Activated T-helper 1 cell treated with anti-CD3 and anti-CD28 coated beads, Interleukin-12 subunit alpha, Interleukin-12 subunit beta, Interleukin-2, Interleukin-4 antibody, amounts not matched to agents 30 ng/mL and 10 ng/mL and 1 ng/mL, durations not matched to agents 14 hours and 24 hours and 36 hours (primary cell): ENCODE measurements at places on chromosomes 12 and 14. TPM values are rescaled to one million over a fixed set of nuclear protein-coding genes. Genes with fewer than 3 reads are reported as not detected.

DNA sequence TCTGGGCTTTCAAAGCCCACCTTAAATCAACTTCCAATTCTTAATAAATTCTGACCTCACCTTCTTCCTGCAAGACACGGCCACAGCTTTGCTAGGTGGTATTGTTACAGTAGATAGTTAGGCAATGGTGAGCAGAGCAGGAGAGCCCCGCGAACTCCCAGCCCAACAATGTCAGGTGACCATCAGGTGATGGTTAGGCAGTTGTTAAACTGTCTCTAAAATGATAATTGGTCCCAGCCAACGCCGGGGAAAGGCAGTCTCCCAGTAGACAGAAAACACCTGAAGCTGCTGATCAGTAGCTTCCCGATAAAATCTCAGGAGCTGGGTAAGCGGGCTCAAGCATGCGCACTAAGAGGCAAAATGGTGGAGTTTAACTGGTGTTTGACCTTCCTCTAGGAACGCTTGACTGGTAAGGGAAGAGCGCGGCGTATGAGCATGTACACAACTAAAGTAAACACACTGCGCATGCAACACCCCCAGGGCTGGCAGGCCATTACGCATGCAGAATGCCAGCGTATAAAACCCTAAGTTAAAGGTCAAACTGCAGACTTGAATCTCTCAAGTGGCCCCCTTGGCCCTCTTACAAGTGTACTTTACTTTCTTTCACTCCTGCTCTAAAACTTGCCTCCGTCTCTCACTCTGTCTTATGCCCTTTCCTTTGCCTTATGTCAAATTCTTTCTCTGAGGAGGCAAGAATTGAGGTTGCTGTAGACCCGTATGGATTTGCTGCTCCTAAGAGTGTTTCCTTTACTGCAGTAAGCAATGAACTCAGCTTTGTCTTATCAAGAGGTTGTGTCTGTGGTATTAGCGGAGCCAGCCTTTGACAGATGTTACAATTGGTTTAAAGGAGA lies 113.5 kb downstream of the C12orf75 start:
- no peak for DNase-seq

- no peak for DNase-seq
These were observed 88.5 kb upstream of the RIN3 start for GRCh38 chr14:92425101-92425500.

DNA sequence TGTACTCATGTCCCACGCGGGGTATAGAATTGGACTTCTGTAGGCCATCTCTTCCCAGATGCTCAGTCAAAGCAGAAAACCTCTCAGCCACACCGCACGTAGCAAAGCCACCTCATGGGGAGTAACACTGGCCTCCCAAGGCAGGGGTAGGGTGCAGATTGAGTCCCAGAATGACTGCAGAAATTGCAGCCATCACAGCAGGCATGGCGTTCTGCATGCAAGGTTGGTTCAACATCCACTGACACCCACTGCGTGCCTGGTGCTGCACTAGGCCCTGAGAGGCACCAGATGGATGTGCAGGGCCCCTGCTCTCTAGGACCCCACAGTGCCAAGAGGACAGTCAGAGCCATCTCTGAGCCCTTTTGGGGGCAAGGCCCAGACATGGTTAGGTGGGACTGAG lies 39.9 kb downstream of the RAB35 start:
- no peak for DNase-seq

DNA sequence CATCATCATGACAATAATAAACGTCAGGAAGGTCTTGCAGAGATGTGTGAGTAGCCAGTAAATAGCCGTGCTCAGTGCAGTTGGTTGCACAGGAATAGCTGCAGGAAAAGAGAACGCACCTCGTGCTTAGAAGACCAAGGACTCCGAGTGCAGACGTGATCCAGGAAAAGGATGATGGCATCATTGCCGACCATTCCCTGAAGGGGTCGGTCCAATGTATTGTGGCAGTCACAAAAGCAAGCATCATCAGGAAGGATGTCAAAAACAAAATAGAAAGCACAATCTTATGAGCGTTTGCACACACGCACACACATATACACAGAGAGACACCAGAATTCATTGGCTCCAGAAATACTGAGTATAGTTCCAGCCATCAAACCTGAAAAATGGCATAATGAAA lies 12.8 kb downstream of the DUSP6 start:
- DNase-seq: no peak

The TMEM253 gene
- not detected in 2 replicates for total RNA-seq

The VRTN gene
- not detected in 2 replicates for total RNA-seq

The SOX5 gene
- total RNA-seq: 1.3 and 3.1 TPM in 2 replicates

The KCNC2 gene
- total RNA-seq: not detected in 2 replicates
